Ovary (tissue), 10 donors: ENCODE measurements at places on chromosomes 16 and 17.

- no peak for DNase-seq
Observed at GRCh38 chr17:7213895-7214299, 5.7 kb downstream of the DLG4 start.

DNA sequence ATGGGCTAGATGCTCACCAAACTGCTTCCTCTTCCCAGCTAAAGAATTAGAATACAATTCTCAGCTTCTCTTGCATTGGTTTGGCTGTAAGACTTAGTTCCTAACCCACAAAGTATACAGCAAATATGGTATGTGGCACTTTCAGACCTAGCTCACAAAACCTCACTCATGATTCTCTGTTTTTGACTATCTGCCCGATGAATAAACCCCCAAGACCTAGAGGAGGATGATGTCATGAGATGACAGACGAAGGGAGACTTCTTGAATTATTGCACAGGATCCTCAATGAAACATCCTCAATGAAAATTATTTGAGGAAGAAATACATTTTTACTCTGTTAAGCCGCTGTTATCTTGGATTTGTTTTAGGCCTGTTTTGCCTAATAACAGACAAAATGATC lies 14.3 kb downstream of the CNOT1 start:
- no peak for DNase-seq

DNA sequence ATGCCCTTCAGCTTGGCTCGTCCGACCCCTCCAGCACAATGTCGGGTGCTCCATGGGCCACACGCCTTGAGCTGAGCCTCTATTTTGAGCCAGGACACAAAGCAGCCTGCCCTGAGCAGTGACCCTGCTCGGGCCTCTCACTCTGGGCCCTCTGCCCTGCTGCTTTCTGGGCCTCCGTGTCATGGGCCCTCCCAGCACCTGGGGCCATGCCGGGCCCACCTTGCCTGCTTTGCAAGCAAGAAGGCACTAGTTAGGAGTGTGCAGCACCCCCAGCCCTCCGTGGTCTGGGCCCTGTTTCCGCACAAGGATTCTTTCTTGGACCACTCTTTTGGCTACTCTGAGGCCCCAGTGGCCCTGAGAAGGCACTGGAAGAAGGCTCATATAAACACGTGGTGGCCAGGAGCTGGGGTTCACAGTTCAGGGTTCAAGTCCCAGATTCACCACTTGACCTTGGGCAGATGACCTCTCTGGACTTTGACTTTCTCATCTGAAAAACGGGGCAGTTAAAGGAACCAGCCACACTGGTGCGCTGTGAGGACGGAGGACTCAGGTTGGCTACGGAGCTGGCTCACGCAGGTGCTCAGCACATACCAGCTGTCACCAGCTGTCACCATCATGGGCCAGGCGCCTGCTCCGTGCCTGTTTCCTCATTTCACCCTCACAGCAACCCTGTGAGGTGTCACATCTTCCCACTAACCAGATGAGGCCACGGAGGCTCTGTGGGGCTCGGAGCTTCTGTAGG lies 166.0 kb upstream of the GSE1 start:
- DNase-seq = no peak

- no peak for DNase-seq
Observed at GRCh38 chr17:49567104-49567521, 8.6 kb upstream of the NXPH3 start.

GRCh38 chr17:50152736-50153135 lies 2.3 kb upstream of the PPP1R9B start:
- no peak for DNase-seq

- no peak for DNase-seq
Observed at GRCh38 chr17:36858119-36859002, 78.9 kb upstream of the LHX1 start.

- DNase-seq = no peak
Observed at GRCh38 chr17:78120537-78120936, 8.0 kb downstream of the TMC6 start.

DNA sequence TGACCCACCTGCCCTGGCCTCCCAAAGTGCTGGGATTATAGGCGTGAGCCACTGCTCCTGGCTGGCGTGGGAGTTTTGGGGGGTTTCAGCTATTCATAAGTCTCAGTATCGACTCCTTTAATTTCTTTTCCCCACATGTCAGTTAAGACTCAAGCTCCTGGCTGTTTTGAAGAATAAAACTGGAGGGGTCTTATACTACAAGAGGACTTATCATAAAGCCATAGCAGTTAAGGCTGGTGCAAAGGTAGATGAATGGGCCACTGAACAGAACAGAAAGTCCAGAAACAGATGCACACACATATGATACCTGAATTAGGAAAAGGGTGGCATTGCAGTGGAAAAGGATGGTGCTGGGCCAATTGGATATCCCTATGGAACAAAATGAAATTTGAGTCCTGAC lies 47.4 kb downstream of the TBX4 start:
- DNase-seq = no peak

DNA sequence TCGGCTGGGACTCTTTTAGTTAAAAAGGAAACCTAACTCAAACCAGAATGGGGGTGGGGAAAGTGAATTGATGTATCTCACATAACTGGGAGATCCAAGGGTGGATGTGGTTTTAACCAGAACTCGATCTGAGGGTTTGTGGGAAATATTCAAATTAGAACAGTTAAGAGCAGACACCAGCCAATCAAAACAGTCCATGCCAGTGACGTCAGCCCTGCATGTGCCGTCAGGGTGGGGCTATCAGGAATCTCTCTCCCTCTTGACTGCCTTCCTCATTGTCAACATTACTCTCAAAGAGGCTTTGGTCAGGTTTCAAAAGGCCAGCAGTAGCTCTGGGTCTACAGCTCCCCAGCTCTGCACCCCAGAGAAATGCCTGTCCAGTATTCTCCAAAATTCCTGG lies 94.2 kb upstream of the HSBP1 start:
- DNase-seq = no peak

- no peak for DNase-seq
Observed at GRCh38 chr17:41343029-41343428, 7.6 kb downstream of the KRT33A start.

DNA sequence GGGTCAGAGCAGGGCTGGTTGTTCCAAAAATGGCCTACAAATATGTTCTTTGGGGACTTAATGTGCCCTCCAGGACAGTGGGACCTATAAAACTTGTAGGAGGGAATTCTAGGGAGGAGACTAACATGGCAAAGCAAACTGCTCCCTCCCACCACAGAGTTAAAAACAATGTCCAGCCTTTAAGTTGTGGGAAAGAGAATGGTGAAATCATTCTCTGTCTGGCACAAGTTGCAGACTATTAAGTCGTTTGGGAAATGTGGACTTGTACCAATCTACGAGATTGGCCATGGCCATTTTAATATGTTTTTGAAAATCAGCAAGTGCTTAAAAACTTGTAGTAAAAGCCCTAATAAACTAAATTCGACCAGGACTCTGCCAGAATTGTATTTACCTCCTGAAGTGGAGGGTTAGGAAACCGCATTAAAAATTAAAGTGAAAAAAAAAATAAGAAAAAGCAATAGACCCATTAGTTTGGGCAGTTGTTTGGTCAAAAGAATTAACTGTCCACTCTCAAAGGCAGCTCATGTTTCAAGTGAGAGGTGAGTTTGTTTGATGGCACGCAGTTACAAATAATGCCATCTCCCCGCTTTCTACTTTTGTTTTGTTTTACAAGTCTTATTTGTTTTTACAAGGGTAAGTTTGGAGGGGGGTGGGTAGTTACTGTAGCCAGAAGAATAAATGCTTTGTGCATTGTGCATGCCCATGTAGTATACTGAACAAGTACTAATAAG lies 32.4 kb downstream of the ANKFN1 start:
- DNase-seq = no peak

DNA sequence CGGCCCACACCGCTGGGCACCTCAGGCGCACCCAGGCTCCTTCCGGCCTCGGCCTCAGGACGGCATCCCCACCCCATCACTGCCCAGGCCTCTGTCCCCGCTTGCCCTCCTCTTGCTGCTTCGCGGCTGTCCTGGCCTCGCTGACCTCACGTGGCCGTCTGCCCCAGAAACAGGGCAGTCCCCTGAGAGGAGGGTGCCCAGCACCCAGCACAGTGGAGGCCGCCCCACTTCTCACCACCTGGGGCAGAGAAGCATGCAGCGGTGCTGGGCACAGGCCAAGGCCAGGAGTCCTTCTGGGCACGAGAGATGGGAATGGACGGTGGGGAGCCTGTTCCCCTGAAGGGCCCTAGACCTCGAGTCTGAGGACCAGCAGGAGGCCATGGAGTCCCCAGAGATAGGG lies 8.9 kb downstream of the HAGH start:
- no peak for DNase-seq

DNA sequence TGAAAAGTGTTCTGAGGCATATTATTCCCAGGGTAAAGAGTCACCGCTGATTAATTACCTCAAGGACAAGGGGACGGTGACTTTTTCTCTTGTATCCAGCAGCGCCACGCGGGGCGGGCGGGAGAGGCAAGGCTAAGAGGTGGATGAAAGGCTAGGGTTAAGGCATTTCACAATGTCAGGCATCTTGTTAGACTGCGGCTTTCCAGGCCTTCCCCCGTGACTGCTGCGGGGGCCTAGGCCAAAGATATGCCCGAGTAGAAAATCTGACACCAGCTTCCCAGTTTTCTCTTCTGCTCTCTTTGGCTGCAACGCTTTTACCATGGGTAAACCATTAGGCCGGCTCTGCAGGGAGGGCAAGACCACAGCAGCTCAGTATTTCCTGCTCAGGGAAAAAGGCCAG lies 698.2 kb downstream of the MAF start:
- no peak for DNase-seq

GRCh38 chr17:74785096-74785980 lies 9.2 kb upstream of the NAT9 start:
- no peak for DNase-seq

- no peak for DNase-seq
Observed at GRCh38 chr17:33324736-33325135, 31.6 kb upstream of the ASIC2 start.

GRCh38 chr17:80890196-80890920 lies 101.3 kb upstream of the CHMP6 start:
- DNase-seq = no peak

DNA sequence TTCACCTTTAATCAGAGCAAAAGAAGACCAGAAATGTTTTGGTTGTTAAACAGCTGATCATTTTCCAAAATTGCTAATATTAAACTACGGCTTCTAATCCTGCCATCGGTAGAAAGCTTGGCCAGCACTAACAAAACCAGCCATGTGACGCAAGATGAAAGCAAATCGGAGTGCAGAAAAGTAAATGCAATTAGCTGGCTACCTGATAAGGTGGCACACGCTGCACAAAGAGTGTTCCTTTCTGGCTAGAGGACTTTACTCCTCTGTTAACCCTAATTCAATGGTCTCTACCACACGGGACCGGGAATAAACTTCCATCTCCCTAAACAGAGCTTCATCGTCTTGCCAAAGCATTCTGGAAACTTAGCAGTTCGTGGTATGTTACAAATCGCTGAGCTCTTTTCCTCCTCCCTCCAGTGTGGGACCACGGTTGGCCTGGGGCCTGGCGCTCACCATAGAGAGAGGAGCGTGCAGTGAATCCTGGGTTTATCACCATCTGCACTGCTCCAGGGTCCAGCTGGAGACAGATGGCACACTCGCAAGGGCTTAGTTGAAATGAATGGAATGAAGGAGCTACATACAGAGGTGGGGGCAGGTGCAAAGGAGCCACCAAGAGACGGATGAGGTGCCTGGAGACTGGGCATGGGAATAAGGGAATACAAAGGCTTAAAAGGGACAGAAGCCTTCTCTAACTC lies 10.1 kb upstream of the COG1 start:
- DNase-seq = no peak

DNA sequence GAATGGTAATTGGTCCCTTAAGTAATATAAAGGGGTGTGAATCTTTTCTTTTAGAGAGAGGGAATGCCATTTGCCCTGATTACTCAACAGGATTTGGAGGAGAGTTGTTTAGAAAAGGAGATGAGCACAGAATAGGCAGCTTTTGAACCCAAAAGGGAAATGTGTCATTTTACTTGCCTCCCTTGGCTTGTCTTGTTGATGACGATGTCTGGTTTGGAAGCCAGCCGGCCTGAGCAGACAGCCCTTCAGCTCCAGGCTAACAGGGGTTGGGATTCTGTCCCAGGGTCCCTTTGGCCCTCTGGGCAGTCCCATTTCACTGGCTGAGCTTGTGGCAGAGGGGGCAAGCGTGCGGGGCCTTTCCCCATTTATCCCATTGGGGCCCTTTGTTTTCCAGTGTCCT lies 22.3 kb upstream of the PRKAR1A start:
- DNase-seq = no peak

GRCh38 chr16:77788181-77789084 lies at the start of gene VAT1L:
TSS of gene VAT1L (plus strand) at chr16:77788564. CDS start at chr16:77788683, 119 bp downstream.
- no peak for DNase-seq

DNA sequence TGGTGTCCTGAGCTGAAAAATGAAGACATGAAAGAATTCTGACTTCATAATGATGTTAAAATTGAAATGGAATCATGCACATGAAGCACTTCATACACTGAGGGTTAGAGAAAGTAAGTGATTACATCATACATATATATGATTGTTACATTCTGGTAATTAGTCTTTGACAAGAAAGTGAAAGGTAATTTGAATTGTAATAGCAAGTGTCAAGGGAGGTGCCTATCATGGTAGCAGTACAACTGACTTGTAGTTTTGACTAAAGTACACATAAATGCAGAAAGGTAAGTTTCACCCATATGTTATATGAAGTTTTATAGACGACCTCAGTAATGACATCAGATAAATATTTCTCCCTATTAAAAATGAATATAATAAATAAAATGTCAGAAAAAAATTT lies 1325.0 kb upstream of the GOT2 start:
- DNase-seq = no peak

- DNase-seq = no peak
Observed at GRCh38 chr17:77144227-77144626, 3.5 kb downstream of the SEC14L1 start.

GRCh38 chr17:7894226-7894625 lies 5.6 kb downstream of the CHD3 start:
- no peak for DNase-seq
